ENCODE measurements at places on chromosomes 7 and 10.

GRCh38 chr10:102962267-102962666, 44.2 kb downstream of the CNNM2 start:
- no peak for DNase-seq

DNA sequence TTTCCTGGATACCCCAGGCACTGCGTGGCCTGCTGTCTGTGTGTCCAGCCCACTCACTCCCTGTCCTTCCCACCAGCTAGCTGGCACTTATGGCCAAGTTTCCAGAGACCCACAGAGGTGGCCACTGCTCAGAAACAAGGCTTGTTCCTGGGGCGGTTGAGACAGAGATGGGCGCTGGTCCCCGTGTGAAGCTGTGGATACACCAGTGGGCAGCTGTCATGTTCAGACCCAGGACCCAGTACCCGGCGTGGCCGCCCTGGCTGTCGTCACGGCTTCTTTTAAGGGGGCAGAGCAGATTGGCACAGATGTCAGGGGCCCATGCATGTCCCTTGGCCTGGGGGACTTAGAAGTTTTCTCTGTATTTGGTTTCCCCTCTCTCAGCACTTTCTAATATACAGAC, 36.3 kb downstream of the FOXL3 start:
- DNase-seq, result no peak

GRCh38 chr10:100803908-100804307, 58.5 kb downstream of the PAX2 start:
- DNase-seq, result no peak

DNA sequence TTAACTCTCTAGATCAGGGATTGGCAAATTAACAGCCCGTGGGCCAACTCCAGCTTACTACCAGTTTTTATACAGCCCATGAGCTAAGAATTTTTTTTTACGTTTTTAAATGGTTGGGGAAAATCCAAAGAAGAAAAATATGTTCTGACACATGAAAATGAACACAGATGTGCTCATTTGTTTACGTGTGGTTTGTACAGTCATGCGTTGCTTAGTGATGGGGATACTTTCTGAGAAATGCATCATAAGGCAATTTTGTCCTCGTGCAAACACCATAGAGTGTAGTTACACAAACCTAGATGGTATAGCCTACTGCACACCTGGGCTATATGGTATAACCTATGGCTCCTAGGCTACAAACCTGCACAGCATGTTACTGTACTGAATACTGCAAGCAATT, 8.3 kb upstream of the SMKR1 start:
- no peak for DNase-seq

- DNase-seq, result no peak
Measured at GRCh38 chr7:13742126-13742525, 247.3 kb downstream of the ETV1 start.

GRCh38 chr10:13823709-13824405, 237.1 kb downstream of the PRPF18 start:
- no peak for DNase-seq

- no peak for DNase-seq
Measured at GRCh38 chr10:117818721-117819120, 228.0 kb downstream of the RAB11FIP2 start.

DNA sequence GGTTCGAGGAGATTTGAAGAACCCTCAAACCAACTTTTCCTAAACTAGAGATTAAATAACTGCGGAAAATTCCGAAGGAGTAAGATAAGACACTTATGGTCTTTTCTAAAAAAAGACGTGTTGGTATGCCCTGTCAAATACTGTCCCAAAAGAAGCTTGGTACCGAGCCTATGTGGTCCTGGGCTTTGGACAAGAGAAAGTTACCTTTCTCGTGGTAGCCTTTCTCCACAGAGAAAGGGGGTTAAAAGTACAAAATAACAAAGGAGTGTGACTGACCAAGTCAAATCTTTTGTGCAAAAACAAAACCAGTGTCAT, 56.2 kb upstream of the JCAD start:
- DNase-seq, result no peak

DNA sequence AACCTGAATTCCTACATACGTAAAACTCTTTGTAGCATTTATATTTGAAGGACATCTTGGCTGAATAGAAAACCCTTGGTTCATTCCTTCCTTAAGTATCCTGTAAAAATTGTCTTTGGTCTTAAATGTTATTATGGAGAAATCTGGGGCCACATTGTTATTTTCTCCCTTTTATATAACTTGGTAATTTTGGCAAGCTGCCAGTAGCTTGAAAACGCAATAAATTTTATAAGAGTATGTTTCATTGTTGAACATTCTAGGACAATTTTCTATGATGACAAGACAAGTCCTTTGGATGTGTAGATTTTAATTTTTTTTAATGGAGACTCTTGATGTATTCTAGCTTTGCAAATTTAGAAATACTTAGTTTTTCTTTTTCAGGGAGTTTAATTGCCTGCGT, 191.9 kb downstream of the ABCA13 start:
- DNase-seq, result no peak

- DNase-seq, result no peak
Measured at GRCh38 chr10:43712821-43713584, 64.3 kb upstream of the ZNF32 start.

GRCh38 chr7:79241288-79242060, 212.0 kb downstream of the MAGI2 start:
- DNase-seq, result no peak

GRCh38 chr10:11208908-11209829, 191.5 kb downstream of the CELF2 start:
- DNase-seq, result no peak

GRCh38 chr7:123538189-123538714, 3.9 kb upstream of the IQUB start:
- DNase-seq, result no peak

GRCh38 chr7:81327468-81328266, 408.8 kb upstream of the SEMA3C start:
- no peak for DNase-seq

DNA sequence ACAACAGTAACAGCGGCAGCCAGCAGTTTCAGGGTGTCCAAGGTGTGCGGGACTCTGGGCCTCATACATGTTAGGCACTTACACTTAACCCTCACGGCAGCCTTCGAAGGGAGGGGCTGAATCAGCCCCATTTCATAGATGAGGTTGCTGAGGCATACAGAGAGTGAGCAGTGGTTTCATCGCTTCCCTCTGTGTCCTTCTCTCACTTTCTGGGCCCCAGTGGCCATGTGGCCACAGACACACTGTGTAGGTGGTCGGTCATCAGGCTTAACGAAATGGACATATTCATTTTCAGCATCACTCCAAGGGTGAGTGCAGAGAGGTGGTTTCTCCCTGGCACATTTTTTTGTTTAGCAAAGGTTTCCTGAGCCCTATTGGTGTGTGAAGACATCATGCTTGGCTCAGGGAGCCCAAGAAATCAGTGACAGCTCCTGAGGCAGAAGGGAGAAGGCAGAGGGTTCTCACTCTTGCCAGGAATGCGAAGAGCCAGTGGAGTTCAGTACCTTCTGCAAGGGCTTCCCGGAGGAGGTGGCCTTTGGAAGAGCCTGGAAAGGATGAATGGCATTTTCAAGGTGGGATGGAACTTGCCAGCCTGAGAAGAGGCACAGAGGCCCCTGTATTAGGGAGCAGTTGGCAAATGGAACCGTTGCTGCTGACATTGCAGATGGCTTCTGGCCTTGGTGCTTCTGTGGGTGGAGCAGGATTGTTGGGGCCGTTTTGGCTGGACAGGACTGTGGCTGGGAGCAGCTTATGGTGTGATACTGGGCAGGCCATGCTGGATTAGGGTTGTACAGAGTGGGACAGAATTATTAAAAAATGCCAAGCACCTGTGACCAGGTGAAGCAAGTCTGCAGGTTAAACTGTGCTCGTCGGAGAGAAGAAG, 61.7 kb upstream of the PPIF start:
- DNase-seq, result no peak

DNA sequence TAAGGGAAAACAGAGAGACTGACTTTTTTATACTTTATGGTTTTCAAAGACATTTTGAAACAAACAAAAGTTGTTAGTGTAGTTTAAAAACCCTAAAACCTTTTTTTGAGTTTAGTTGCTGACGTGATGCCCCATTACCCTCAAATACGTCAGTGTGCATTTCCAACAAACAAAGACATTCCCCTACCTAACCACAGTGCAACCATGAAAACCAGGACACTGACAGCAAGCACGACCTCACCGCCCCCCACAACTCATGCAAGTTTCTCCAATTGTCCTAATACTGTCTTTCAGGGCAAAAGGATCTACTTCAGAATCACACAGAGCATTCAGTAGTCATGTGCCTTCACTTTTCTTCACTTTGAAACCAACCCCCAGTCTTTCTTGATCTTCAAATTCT, 75.0 kb downstream of the WNT2 start:
- no peak for DNase-seq

- no peak for DNase-seq
Measured at GRCh38 chr10:102230861-102231356, 4.8 kb downstream of the ELOVL3 start.

- DNase-seq, result no peak
Measured at GRCh38 chr7:116753130-116753529, 81.1 kb downstream of the MET start.

DNA sequence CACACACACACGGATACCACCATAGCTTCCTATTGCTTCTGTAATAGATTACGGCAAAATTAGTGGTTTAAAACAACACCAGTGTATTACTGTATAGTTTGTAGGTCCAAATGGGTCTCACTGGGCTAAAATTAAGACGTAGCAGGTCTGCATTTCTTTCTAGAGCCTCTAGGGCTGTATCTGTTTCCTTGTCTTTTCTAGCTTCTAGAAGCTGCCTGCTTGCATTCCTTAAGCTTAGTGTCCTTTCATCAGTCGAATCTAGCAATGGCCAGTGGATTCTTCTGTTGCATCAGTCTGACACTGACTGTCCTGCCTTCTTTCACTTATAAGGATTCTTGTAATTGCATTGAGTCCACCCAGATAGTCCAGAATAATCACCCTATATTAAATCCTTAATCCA, 882.3 kb downstream of the PCDH15 start:
- DNase-seq, result no peak

- DNase-seq, result no peak
Measured at GRCh38 chr10:102565793-102566192, 62.0 kb downstream of the SUFU start.

DNA sequence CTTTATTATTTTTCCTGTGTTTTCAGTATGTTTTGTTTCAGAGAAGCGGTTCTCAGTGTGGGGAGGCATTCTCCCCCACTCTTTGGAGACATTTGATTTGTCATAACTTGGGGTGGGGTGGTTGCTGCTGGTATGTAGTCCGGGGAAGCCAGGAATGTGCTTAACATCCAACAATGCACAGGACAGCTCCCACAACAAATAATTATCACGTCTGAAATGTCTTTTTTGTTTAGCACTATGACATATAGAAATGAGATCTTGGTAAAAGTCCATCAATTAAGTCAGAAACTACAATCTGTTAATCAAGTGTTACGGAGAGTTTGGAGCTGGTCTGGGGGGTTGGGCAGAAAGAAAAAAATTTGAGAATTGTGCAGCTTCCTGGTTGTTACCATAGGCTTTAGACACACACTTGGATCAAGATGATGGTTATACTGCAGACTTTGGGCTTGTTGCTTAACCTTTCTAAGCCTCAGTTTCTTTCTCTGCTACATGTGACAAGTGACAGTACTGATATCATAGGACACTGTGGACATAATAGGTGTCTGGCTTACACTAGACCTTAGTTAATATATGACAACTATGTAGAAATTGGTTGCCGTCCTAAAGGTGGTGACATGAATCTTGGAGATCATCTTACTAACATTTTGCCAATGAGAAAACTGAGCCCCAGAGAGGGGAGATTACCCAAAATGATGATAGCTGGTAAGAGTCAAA, 113.7 kb downstream of the LRMDA start:
- no peak for DNase-seq

DNA sequence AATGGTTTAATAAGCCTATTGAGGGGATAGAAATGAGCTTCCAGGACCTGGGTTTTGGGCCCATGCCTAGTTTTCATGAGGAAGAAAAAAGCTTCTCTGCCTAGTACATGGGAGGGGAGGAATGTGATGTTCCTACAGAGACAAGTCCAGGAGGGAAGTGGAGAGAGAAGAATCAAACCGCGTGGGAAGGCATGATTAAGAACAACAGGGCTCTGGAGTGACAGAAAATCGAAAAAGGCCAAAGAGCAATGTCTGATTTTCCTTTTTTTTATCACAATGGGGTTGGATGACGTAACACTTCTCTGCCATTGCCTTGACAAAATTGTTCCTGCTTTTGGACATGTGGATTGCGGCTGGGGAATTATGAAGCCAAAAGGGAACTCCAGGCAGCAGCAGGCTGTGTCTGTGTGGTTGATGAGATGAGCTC, 258.6 kb downstream of the CXCL12 start:
- DNase-seq, result no peak

- no peak for DNase-seq
Measured at GRCh38 chr10:683448-684071, 5.9 kb downstream of the DIP2C start.

DNA sequence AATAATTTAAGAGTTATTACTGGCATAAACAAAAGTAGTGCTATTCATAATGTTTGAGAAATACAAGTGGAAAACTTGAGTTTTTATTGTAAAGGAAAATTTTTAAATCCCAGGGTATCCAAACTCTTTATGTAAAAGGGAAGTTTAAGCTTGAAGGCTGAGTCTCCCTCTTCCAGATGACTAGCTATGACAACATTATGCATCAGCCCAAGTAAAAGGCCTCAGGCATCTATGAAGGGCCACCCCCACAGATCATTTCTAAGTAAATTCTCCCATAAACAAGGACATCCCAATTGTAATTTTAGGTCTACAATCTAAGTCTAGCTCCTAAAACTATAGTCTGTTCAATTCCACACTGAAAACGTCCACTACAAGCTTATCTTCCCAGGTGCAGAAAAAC, 166.2 kb upstream of the STEAP1 start:
- DNase-seq, result no peak

All from NCI-H187 (cell line).